Activated T-helper 1 cell treated with anti-CD3 and anti-CD28 coated beads, Interleukin-12 subunit alpha, Interleukin-12 subunit beta, Interleukin-2, Interleukin-4 antibody, amounts not matched to agents 30 ng/mL and 10 ng/mL and 1 ng/mL, durations not matched to agents 14 hours and 24 hours and 36 hours (primary cell): ENCODE measurements at places on chromosomes 6 and 20. TPM values are rescaled to one million over a fixed set of nuclear protein-coding genes. Genes with fewer than 3 reads are reported as not detected.

Gene SFTA2
- not detected in 2 replicates for total RNA-seq

Gene SYCP2L
- not detected in 2 replicates for total RNA-seq

Gene BCAS1
- not detected in 2 replicates for total RNA-seq

Gene QKI
- 71.1 and 72.5 TPM in 2 replicates for total RNA-seq

Gene GPR63
- total RNA-seq: 3.1 and 3.2 TPM in 2 replicates

Gene DSE
- total RNA-seq: 1.9 and 3.1 TPM in 2 replicates

Gene PARD6B
- 6.3 and 7.1 TPM in 2 replicates for total RNA-seq

Gene TRIM31
- not detected in 2 replicates for total RNA-seq

GRCh38 chr6:170231293-170232185 is 59.3 kb downstream of the DLL1 start:
- H3K36me3 ChIP-seq: no peaks in the 10 kb centered on the region
- H3K27ac ChIP-seq: no peak overlapping the region
- H3K4me1 ChIP-seq: no peaks in the 10 kb centered on the region
- H3K27me3 ChIP-seq: no peaks in the 10 kb centered on the region

- no peaks in the 10 kb centered on the region for H3K4me1 ChIP-seq
- H3K36me3 ChIP-seq: no peaks in the 10 kb centered on the region
- no peak for DNase-seq
- H3K27ac ChIP-seq: no peak overlapping the region
Measured at GRCh38 chr20:57902473-57902872, 192.7 kb upstream of the PMEPA1 start.

DNA sequence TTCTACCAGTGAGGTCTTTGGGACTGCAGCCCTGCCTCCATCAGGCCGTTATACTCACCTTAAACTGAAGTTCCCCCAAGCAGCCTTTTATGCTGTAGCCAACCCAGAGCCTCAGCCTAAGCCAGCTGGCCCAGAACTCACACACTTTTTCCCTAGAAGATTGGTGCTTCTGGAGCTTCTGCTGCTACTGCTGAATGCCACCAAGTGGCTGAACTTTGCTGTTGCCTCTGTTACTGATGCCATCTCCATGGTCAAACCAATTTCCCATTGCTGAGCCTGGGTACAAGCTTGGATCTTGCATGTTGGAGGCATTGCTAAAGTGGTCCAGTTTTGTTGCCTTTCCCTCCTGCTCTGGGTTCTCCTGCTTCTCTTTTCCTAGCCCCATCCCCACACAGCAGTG is 15.0 kb upstream of the TBX18 start:
- H3K36me3 ChIP-seq: no peaks in the 10 kb centered on the region
- no peak overlapping the region for H3K27ac ChIP-seq
- H3K27me3 ChIP-seq: peaks cover 21% of the 10 kb centered on the region

- H3K27ac ChIP-seq: no peak overlapping the region
- peaks cover 70% of the 10 kb centered on the region for H3K4me1 ChIP-seq
- no peaks in the 10 kb centered on the region for H3K36me3 ChIP-seq
- DNase-seq: no peak
Measured at GRCh38 chr20:23149623-23150279, 63.6 kb upstream of the CD93 start.

DNA sequence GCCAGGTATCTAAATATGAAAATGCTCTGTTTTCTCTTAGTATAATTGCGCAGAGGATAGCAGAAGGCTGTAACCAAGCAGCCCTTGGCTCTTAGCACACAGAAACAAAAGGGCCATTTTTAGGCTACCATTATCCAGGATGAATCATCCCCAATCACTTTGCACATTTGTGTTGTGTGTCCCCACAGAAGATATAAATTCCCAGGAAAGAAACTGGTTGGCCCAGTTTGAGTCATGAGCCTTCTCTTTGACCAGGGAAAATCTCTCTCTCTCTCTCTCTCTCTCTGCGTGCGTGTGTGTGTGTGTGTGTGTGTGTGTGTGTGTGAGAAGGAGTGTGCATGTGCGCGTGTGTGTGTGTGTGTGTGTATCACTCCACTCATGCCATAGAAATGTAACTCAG is 178.5 kb downstream of the FRK start:
- H3K27me3 ChIP-seq: no peaks in the 10 kb centered on the region
- no peaks in the 10 kb centered on the region for H3K36me3 ChIP-seq
- no peak overlapping the region for H3K27ac ChIP-seq
- no peak overlapping the region for H3K4me3 ChIP-seq
- no peaks in the 10 kb centered on the region for H3K4me1 ChIP-seq
- DNase-seq: no peak

GRCh38 chr6:151702851-151703658 is 104.4 kb upstream of the ESR1 start:
- H3K4me1 ChIP-seq: peaks cover 56% of the 10 kb centered on the region
- peak overlapping the region; percentile 59 for H3K27ac ChIP-seq
- H3K36me3 ChIP-seq: peaks cover 18% of the 10 kb centered on the region
- DNase-seq: no peak

DNA sequence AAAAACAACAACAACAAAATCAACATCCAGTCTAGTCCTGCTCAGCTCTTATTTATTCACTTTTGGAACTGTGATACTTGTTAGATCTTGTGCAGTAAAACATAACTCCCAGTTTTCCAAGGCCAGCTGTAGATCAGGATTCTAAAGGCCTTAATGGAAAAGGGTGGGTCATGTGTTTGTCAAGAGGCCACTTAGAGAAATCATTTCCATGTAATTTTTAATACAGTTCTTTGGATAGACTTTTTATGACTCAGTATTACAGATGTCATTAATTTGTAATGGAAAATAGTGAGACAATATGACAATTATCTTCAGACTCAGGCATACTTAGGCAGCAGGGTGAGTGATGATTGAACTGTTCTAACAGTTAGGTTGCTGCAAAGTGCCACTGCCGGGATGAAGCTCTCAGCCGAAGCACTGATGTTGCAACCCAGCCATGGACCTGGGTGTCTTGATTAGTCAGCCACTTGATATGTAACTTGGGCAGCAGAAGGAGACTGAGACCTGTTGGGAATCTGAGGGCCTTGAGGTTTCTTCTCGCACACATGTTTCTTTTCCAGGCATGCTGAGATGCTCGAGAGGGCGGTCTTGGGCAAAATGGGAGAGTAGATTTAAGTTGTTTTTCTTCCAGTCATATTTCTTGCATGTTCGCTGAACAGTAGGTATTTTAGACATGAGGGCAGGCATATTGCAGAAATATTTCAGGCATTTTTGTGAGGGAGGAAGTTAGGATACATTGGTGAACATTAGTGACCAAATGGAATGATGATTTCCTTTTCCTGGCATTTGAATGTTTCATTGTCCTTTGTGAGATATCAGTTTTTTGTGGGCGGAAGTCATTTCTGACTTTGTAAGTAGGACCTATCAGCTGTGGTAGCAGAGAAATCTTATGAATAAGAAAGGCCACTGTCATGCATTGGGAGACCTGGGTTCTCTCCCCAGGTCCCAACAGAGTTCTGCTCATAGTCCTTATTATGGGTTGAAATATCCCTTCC is 52.3 kb downstream of the SLX4IP start:
- H3K4me3 ChIP-seq: no peak overlapping the region
- no peak for DNase-seq
- no peaks in the 10 kb centered on the region for H3K36me3 ChIP-seq

DNA sequence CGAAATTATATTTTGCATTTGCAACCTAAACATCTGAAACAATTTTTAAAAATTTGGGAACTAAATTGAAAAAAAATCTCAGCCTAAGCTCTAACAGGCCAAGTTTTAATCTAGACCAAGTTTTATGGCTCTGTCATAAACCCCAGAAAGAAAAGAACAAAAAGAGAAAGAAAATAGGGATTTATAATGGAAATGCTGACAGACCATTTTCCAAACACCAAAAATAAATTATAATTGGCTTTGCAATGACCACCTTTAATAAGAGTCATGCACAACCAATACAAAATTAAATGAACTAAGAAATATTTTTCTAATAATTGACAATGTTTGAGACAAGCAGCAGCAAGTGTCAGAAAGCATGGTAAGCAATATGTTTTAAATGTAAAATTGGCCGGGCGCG is 72.6 kb downstream of the WDR27 start:
- H3K4me1 ChIP-seq: no peaks in the 10 kb centered on the region
- no peaks in the 10 kb centered on the region for H3K36me3 ChIP-seq
- no peak overlapping the region for H3K27ac ChIP-seq
- no peak for DNase-seq

- no peak overlapping the region for H3K4me3 ChIP-seq
- DNase-seq: no peak
- H3K4me1 ChIP-seq: peaks cover 7% of the 10 kb centered on the region
- H3K27ac ChIP-seq: no peak overlapping the region
Measured at GRCh38 chr6:3453413-3454272, 3.2 kb downstream of the SLC22A23 start.

DNA sequence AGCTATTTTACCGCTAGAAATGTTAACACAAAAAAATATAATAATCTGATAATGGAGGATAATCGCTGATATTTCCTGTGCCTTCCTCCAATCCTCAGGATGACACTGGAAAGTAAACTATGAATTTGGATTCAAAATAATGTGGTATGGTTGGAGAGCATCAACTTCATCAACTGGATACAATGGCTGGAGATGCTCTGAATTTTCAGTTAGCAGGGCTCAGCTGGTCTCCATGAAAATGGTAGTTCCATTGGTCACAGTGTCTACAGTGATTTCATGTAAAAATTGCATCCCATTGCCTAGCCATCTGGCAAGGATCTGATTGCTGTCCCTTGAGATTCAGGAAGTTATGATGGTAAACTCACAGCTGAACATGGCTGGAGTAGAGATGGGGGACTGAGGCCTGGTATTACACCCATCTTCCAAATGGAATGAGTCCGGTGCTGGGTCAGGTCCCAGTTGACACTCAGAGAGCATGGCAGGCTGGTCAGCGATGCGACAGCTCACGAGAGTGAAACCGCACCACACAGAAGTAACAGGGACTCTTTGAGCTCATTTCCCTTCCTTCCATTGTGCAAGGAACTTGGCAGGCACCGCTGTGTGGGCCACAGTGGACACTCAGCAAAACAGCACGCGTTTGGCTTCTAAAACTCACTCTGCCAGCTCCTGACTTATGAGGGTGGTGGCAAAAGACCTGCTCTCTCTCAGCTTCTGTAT is 142.4 kb upstream of the TNFAIP3 start:
- H3K27me3 ChIP-seq: peaks cover 2% of the 10 kb centered on the region
- no peak overlapping the region for H3K27ac ChIP-seq
- no peak overlapping the region for H3K4me3 ChIP-seq

GRCh38 chr20:6265204-6265904 is 142.5 kb upstream of the FERMT1 start:
- no peaks in the 10 kb centered on the region for H3K27me3 ChIP-seq
- DNase-seq: no peak
- peaks cover 6% of the 10 kb centered on the region for H3K4me1 ChIP-seq
- no peak overlapping the region for H3K27ac ChIP-seq
- H3K4me3 ChIP-seq: no peak overlapping the region
- no peaks in the 10 kb centered on the region for H3K36me3 ChIP-seq

GRCh38 chr20:58609026-58609425 is 42.1 kb upstream of the STX16 start:
- H3K36me3 ChIP-seq: no peaks in the 10 kb centered on the region
- H3K4me3 ChIP-seq: no peak overlapping the region
- no peaks in the 10 kb centered on the region for H3K27me3 ChIP-seq
- H3K4me1 ChIP-seq: no peaks in the 10 kb centered on the region

GRCh38 chr6:98834060-98835031 is at the start of gene POU3F2:
Gene POU3F2 (plus strand): TSS chr6:98834574. CDS start chr6:98834874, 300 bp downstream.
- H3K4me1 ChIP-seq: peaks cover 17% of the 10 kb centered on the region
- DNase-seq: peak; percentile 33
- H3K27me3 ChIP-seq: peaks cover 81% of the 10 kb centered on the region
- peak within 1 kb of the TSS; percentile 84 for H3K4me3 ChIP-seq
- peak within 1 kb of the TSS; percentile 87 for H3K27ac ChIP-seq

GRCh38 chr6:131924881-131925474 is 26.2 kb downstream of the CCN2 start:
- no peak for DNase-seq
- no peak overlapping the region for H3K4me3 ChIP-seq
- no peaks in the 10 kb centered on the region for H3K4me1 ChIP-seq
- no peaks in the 10 kb centered on the region for H3K36me3 ChIP-seq
- H3K27ac ChIP-seq: no peak overlapping the region
- peaks cover 10% of the 10 kb centered on the region for H3K27me3 ChIP-seq

GRCh38 chr20:63752411-63753101 is 13.0 kb downstream of the SLC2A4RG start:
- no peaks in the 10 kb centered on the region for H3K36me3 ChIP-seq
- H3K27me3 ChIP-seq: peaks cover 4% of the 10 kb centered on the region
- no peak for DNase-seq
- H3K4me1 ChIP-seq: peaks cover 20% of the 10 kb centered on the region

GRCh38 chr6:20933057-20933788 is 399.0 kb downstream of the CDKAL1 start:
- H3K27me3 ChIP-seq: no peaks in the 10 kb centered on the region
- no peak overlapping the region for H3K4me3 ChIP-seq
- H3K36me3 ChIP-seq: peaks cover 2% of the 10 kb centered on the region

DNA sequence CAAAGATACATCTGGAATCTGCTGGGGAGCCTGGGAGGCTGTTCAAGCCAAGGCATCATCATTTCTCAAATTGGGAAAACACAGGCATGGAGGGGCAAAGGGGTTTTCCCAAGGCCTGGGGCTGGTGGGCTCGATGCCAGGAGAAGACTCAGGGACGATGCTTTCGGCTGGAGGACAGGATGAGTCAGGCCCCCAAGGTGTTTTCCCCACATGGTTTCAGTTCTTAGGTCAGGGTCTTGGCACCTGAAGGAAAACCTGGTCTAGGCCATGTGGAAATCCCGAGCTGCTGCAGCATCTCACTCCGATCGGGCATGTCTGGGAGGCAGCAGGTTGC is 348.1 kb downstream of the CDC5L start:
- H3K36me3 ChIP-seq: no peaks in the 10 kb centered on the region
- H3K27me3 ChIP-seq: no peaks in the 10 kb centered on the region
- DNase-seq: no peak
- H3K27ac ChIP-seq: no peak overlapping the region
- H3K4me1 ChIP-seq: peaks cover 5% of the 10 kb centered on the region

DNA sequence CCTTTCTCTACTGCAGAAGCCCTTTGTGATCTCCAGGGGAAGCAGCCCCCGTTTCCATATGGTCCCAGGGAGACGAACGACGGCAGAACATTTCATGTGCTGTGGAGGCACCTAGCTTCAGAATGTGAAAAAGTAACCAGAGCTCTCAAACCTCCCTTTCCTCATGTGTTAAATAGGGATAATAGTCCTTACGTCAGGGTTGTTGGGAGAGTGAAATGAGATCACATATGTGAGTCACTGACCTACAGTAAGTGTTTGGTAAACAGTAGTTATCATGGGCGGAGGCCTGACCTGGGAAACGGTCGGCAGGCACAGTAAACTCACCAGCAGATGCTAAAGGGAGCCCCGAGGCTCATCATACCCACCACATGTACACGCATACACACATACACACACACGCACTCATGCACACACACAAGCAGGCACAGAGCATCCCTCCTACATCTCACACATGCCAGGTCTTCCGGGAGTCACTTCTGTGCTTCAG is 89.7 kb downstream of the LY86 start:
- peaks cover 37% of the 10 kb centered on the region for H3K4me1 ChIP-seq
- H3K27me3 ChIP-seq: peaks cover 3% of the 10 kb centered on the region
- DNase-seq: no peak
- H3K36me3 ChIP-seq: peaks cover 2% of the 10 kb centered on the region
- no peak overlapping the region for H3K27ac ChIP-seq
- H3K4me3 ChIP-seq: no peak overlapping the region

DNA sequence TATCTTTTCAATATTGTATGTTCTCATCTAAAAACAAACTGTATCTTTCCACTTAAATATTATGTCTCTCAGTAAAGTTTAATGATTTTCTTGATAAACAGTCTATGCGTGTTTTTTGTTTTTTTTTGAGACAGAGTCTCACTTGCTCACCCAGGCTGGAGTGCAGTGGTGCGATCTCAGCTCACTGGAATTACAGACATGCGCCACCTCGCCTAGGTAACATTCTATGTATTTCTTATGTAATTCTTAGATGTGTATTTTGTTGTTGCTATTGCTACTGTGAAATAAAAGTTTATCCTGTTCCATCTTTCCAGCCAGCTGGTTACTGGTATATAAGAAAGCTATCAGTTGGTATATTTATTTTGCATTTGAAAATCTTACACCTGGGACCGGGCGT is 29.4 kb downstream of the ABHD12 start:
- DNase-seq: no peak
- H3K27me3 ChIP-seq: no peaks in the 10 kb centered on the region
- no peak overlapping the region for H3K27ac ChIP-seq
